ENCODE measurements at places on chromosomes 16 and 17.

DNA sequence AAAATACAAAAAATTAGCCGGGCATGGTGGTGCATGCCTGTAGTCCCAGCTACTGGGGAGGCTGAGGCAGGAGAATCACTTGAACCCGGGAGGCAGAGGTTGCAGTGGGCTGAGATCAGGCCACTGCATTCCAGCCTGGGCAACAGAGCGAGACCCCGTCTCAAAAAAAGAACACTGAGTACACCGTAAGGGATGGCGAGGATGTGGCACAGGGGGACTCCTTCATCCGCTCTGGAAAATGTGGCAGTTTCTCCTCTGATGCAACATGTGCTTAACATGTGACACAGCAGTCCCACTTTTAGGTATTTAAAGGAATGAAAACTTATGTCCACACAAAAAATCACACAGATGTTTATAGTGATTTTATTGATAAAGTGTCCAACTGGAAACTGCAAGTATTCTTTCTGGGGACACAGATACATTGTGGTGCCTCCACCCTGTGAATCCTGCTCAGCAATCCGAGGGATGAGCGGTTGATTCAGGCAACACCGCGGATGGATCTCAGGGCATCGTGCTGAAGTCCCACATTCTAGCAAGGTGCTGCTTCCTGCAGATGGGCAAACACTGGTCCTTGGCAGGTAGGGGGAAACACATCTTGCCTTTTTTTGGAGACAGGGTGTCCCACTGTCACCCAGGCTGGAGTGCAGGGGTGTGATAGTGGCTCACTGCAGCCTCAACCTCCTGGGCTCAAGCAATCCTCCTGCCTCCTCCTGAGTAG, 3.5 kb upstream of the C16orf95 start:
- no peak for DNase-seq

DNA sequence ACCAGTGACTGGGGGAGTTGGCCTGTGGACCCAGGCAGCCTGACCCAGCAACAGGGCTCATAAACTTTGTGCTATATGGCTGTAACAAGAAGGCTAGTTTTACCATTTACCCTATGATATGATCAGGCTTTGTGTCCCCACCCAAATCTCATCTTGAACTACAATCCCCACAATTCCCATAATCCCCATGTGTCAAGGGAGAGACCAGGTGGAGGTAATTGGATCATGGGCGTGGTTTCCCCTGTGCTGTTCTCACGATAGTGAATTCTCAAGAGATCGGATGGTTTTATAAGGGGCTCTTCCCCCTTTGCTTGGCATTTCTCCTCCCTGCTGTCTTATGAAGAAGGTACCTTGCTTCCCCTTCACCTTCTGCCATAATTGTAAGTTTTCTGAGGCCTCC, 111.2 kb upstream of the NLRP1 start:
- no peak for DNase-seq

DNA sequence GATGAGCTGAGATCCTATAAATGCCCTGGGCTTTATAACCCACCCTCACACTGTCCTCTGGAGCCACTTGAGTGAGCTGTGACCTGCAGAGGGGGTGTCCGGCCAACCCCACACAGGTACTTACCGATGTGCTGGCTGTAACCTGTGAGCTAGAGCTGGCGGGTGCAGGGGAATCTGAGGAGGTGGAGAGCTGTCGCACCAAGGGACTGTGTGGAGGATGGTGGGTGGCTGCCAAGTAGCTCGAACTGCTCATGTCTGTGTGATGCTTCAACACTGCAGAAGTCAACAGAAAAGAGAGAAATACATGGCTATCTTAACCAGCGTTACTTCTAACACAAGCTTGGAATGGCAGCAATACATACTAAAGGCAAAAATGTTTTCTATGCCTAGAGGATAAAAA, 39.4 kb downstream of the STH start:
- DNase-seq: no peak

GRCh38 chr17:77869665-77870132, 88.8 kb upstream of the TNRC6C start:
- no peak for DNase-seq

DNA sequence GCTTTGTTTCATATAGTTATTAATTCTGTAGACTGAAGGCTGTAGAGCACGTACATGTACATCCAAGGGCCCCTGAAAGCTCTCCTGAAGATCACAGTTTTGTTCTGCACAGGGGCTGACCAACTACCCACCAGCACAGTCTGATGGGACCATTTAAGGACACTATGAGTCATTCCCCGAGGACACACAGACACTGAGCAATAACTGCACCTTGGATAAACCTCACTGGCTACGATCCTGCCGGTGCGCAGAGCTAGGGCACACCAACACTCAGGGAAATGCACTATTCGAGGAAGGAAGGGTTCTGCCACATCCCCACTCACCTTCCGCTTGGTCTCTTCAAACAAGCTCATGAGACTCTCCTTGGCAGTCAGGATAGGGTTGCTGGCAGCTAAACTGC, 20.3 kb downstream of the SMG6 start:
- no peak for DNase-seq
